Fibroblast of mammary gland (primary cell): ENCODE measurements at places on chromosomes 11 and 22.
A peak's percentile ranks its signal among the peaks of the same experiment; 100 is the strongest.

GRCh38 chr11:6457581-6458320, 16.0 kb downstream of the TRIM3 start:
- no peak for DNase-seq

DNA sequence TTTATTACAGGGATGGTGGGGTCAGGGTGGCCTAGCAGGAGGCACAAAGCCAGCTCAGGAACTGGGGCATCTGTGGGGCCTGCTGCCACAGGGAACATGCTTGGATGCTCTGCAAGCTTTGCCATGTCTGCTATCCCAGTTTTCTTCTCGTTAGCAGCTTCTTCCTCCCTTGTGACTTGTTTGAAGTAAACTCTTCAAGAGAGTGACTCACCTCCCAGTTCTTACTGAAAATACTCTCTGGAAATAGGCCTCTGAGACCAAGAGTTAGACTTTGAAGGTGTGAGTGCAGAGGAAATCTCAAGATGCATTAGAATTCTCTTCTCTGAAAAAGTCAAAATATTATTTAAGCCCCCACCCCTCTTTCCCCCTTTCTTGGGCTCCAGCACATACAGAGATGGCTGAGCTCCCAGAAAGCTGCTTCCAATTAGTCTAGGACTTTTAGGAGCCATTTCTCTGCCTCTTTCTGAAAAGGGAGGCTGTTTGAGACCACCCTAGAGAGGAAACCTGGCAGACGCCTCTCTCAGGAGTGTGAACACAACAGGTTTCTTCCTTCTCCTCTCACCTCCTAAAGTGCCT, 15.1 kb downstream of the CWC15 start:
- peak; percentile 76 for DNase-seq

- peak; percentile 87 for DNase-seq
These were observed 64.8 kb downstream of the STIM1 start for GRCh38 chr11:3920148-3920852.

GRCh38 chr11:69436041-69436982, 45.2 kb upstream of the LINC01488 start:
- no peak for DNase-seq

GRCh38 chr11:111351374-111352055, 27.6 kb downstream of the POU2AF1 start:
- no peak for DNase-seq

DNA sequence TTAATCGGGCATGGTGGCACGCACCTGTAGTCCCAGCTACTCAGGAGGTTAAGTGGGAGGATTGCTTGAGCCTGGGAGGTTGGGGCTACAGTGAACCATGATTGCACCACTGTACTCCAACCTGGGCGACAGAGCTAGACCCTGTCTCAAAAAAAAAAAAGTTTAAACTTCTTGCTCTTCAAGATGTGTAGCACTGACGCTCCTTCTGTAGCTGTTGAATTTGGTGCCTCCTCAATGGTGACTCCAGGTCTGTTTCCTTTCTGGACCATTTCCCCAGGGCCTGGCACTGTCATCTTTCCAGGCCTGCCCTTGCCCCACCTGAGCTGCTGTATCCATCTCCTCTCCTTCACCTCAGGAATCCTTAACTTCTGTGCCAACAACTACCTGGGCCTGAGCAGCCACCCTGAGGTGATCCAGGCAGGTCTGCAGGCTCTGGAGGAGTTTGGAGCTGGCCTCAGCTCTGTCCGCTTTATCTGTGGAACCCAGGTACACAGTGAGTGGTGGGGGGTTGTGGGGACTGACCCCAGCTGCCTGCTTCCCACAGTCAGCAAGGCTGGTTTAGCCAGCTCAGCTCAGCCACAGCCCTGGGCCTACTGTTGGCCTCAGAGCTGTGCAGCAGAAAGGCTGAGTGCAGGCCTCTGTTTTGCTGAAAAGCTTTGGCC, 2.1 kb downstream of the GCAT start:
- DNase-seq, result no peak

DNA sequence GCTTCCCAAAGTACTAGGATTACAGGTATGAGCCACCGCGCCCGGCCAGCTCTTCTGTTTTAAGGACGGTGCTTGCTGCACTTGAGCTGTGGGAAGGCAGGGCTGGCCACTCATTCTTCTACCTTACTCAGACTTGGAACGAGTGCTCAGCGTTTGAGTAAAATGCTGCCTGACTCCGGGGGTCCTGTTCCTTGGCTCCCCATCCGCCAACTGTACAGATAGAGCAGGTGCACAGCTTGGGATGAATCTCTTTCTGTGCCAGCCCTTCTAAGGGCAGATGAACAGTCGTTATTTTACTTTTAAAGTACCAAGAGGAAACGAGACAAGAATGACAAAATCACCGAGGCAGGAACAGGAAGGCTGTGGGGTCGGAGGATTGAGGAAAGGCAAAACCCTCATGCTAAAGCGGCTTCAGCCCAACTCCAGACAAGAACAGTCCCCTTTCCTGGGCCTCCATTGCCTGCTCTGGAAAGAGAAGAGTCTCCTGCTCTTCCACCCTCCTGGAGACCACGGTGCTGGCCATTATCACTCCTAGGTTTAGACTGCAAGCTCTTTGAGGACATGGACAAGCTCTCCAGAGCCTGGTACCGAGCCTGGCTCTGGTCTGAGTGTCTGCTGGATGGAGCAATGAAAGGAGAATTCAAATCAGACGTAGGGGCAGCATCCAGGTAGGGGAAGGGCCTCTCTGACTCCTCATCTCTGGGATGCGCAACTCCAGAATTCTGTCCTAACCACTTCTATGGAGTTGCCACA, 1.1 kb upstream of the SUN2 start:
- DNase-seq, result no peak
